ENCODE measurements at places on chromosomes 7 and 10.

DNA sequence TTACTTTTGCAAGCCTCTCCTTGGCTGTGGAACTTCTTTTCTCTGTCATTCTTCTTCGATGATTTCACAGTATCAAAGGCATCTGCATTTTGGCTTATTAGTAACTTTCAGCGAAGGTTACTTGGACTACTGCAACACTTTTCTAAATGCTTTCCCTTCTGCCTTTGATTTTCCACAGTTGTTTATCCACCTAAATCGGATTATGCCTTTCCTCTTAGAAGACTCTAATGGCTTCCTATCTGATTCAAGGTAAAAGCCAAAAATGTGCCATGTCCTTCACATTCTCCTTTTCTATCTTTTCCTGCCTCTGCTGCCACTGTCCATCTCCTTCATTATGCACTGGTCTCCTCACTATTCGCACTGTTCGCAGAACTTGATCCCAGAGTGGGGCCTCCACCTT is 1606.3 kb upstream of the LRRTM3 start:
- DNase-seq, result no peak

DNA sequence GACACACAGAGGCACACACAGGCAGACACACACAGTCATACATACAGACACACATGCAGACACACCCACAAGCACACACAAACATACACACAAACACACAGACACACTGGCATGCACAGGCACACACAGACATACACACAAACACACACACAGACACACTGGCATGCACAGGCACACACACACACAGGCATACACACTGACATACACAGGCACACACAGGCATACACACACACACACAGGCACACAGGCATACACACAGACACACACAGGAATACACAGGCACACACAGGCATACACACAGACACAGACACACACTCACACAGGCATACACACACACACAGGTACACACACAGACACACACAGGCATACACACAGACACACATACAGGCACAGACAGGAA is 340.7 kb upstream of the VSTM2A start:
- no peak for DNase-seq

GRCh38 chr10:76492026-76492425 is 1060.6 kb downstream of the LRMDA start:
- DNase-seq, result no peak

- no peak for DNase-seq
Observed at GRCh38 chr7:27576360-27576944, 86.2 kb downstream of the HIBADH start.

DNA sequence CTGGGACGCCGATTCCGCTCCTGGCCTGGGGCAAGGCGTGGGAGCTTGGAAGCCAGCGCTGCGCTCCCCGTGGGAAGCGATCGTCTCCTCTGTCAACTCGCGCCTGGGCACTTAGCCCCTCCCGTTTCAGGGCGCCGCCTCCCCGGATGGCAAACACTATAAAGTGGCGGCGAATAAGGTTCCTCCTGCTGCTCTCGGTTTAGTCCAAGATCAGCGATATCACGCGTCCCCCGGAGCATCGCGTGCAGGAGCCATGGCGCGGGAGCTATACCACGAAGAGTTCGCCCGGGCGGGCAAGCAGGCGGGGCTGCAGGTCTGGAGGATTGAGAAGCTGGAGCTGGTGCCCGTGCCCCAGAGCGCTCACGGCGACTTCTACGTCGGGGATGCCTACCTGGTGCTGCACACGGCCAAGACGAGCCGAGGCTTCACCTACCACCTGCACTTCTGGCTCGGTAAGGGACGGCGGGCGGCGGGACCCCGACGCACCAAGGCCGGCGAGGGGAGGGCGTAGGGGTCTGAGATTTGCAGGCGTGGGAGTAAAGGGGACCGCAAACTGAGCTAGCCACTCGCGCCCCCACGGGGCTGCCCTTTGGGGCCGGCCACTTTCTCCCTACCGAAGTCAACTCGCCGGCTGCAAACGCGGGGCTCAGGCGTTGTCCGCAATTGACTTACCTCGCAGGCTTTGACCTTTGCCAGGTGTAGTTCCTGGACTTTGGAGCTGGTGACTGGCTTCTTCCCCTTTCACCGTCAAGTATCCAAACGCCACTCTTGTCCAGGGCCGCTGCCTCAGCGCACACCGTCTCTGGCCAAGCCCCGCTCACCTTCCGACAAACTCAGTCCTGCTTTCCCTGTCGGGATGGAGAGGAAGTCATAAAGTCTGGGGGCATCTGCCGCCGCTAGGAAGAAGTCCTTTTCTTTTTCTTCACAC is at the start of gene SCIN:
TSS of gene SCIN (plus strand) at position 187 of the 928 bp plus-strand sequence. CDS start at position 254, 67 bp downstream.
- DNase-seq, result no peak

- DNase-seq, result no peak
Observed at GRCh38 chr7:4803397-4804241, 28.2 kb downstream of the AP5Z1 start.

GRCh38 chr10:91779011-91779605 is 19.1 kb upstream of the TNKS2 start:
- DNase-seq, result no peak

DNA sequence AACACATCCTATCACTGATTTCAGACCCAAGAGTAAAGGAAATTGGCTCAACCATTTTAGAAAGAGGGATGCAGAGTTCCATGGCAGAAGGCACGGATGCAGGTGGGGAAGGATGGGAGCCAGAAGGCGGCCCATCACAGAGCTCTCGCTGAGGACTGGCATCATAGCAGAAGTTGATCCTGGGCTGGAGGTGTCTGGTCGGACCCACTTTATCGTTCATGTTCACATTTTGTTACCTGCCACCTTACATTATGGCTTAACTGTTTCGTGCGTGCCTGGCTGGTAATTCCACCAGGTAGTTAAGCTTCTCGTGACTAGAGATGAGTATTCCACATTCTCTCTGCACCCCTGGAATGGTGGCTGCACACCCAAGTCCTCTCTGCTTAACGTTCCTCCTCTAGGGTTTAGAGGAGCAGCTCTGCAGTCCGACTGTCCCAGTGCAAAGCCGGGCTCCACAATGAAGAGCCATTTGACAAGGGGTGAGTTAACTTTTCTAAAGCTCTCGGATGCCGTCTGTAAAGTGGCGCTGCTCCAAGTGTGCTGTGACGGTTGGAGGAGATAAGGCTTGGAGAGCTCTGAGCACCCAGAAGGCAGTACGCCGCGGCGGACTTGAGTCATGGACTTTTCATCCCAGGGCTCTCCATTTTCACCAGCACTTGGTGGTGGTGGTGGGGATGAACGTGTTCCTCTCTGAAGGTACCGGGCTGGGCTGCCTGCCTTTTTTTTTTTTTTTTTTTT is 157.1 kb upstream of the SHH start:
- no peak for DNase-seq

DNA sequence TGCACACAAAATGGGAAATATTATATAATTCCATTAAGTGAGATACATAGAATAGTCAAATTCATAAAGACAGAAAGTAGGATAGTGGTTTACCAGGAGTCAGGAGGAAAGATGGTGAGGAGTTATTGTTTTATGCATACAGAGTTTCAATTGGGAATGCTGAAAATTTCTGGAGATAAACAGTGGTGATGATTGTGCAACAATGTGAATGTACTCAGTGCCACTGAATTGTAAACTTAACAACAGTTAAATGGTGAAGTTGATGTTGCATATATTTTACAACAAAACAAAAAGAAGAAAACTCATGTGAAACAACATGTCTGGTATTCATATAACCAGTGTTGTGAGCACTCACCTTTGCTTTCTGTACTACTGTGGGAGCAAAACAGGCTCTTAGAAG is 168.9 kb upstream of the TEX47 start:
- no peak for DNase-seq

GRCh38 chr10:3385487-3385886 is 212.9 kb upstream of the PITRM1 start:
- no peak for DNase-seq

DNA sequence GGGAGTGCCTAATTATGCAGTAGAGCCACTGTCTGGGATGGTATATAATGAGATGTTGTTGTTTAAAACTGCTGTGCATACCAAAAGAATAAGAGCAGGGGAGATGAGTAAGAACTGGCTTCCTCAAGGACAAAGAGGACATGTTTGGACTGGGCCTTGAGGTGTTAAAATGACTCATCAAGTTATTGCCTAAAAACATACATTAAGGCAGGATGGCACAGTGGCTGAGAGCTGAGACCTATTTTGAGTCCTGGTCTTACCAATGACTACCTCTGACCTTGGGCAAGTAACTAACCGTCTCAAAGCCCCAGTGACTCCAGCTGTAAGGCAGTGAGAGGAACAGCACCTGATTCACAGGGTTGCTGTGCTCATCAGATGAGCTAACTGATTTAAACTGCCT is 71.1 kb downstream of the CFAP58 start:
- no peak for DNase-seq

- DNase-seq, result no peak
Observed at GRCh38 chr10:43219848-43220247, 47.0 kb downstream of the RASGEF1A start.

DNA sequence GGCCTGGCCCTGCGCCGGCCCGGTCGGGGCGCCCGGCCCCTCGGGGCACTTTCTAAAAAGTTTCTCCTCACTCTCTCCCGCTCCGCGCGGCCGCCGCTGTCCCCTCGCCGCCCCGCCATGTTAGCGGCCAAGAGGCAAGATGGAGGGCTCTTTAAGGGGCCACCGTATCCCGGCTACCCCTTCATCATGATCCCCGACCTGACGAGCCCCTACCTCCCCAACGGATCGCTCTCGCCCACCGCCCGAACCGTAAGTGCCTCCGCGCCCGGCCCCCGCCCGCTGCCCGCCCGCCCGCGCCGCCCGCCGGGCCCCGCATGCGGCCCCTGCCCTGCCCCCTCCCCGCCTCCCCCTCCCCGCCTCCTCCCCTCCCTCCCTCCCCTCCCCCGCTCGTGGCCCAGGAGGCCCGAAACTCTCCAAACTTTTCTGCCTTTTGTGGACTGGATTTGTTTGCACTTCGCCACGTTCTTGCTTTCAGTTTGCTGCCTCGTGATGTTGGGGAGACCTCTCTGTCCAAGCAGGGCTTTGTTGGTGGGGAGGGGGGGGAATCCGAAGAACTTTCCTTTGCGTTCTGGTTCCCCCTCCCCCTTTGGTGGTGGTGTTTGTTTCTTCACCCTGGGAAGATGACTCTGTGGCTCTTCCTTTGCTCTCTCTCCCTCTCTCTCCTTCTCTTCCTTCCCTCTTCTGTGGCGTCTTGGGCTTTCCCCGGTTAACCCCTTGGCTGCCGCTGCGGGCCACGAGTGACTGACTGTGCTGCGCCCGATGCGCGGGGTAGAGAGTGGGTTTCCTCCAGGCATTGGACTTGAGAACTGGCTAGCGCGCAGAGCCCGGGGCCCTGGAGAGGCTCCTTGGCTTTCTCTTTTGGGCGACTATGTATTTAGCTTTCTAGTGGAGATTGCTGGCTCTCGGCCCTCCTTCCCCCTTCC is 1.6 kb downstream of the TCF7L2 start:
- peak; percentile 8 for DNase-seq

- DNase-seq, result no peak
Observed at GRCh38 chr7:28418966-28419365, 6.6 kb downstream of the CREB5 start.

Measured in stimulated activated CD4-positive, alpha-beta T cell treated with anti-CD3 and anti-CD28 coated beads, Interleukin-1b, Interleukin-23, amount 100 ng/mL, for 4 hours (primary cell).